ENCODE measurements at places on chromosomes 2 and 18.

GRCh38 chr2:178307650-178308049 is 113.3 kb downstream of the OSBPL6 start:
- DNase-seq: no peak

DNA sequence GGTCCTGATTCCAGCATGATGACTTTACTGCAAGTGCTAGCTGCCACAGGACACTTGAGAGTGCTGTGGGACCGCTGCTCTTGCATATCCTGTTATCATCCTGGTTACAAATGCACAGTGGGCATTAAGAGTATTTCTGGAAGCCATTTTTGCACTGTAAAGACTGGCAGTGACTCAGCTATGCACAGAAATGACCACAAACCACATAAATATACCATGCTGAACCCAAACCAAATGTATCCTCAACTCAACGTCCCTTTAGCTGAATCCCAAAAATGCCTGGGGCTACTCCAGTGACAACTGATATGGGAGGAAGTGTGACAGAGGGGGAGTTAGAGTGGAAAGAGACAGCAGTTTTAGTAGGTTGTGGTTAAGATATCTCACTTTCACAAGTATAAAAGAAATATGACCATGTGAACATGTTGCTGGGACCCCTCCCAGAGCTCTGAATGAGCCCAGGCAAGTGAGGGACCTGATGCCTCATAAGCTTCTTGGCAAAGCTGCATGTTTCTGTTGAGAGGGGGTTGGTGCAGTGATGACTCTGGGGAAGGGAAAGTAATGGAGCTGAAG is 37.3 kb downstream of the RHBDD1 start:
- DNase-seq: no peak

DNA sequence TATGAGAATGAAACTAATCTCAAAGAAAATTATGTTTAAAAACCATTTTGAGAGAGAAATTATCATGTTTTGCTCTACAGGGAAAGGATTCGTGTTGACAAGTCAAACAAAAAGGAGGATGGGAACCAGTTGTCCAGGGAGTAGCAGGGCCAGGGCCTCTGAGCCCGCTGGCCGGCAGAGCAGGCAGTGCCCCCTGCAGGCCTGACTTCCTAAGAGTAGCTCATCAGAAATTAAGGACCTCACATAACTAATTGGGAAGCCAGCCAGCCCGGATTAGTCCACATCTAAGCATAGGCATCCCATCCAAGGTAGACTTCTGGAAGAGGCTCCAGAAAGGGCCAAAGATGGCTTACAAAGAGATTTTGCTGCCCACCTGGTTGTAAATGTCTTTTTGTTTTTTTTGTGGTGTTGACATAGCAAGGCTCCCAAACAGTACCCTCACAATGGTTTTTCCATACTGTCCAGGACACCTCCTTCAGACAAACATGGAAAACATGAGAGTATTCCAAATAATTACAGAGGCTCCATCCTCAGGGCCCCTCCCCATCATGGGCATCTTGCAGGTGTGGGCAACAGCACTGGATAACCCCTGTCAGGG is 241.2 kb upstream of the TANK start:
- peak; percentile 11 for DNase-seq

- no peak for DNase-seq
Observed at GRCh38 chr2:109094144-109094543, 34.9 kb upstream of the SH3RF3 start.

- no peak for DNase-seq
Observed at GRCh38 chr2:160695402-160696086, 201.9 kb upstream of the RBMS1 start.

All from cerebellar cortex (tissue), 1 donor.